NCI-H524 treated with DMSO at 0.1 percent for 48 hours (cell line): ENCODE measurements at places on chromosomes 2 and 18.

DNA sequence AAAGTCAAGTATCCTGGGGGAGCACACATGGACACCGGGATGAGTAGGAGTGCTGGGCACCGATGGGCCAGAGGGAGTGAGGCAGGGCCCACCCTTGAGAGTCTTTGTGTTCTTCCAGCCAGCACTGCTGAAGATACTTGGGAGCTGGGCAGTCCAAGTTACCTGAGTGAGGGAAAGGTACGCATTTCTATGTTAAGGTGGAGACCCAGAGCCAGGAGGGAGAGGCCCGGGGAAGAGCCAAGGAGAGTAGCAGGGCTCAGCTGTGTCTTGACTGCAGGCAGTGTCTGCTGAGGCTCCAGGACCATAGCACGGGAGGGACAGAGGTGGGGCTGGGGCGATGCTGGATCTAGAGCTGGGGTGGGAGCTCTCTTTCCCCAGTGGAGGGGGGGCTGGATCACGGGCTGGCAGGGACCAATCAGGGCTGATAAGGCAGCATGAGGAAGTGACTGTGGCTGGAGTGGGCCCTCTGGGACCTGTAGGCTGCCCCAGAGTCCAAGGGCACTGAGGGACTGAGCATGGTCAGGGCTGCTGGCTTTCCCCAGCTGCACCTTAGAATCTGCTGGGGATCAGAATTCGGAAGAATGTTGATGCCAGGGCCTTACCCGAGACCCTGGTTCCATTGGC lies 289.2 kb downstream of the PHLPP1 start:
- DNase-seq = no peak

DNA sequence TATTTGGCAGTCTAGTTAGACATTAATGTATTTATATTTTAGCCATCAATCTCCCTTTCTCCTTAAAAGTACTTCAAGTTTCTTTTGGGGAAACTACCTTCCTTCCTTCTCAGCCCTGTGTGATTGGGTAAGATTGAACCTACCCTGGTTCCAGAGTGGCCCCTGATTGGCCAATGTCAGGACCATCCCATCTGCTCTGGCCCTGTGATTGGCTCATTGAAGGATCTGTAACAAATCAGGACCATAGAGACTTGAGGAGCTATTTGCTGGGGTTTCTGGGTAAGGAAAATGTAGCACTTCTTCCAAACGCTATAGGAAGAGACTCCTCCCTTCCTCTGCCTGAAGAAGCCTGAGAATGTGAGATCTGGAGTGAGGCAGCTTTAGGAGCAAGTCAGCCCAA lies 59.3 kb downstream of the AQP4 start:
- no peak for DNase-seq

- no peak for DNase-seq
These were observed 50.6 kb upstream of the RNF152 start for GRCh38 chr18:61943175-61943964.

DNA sequence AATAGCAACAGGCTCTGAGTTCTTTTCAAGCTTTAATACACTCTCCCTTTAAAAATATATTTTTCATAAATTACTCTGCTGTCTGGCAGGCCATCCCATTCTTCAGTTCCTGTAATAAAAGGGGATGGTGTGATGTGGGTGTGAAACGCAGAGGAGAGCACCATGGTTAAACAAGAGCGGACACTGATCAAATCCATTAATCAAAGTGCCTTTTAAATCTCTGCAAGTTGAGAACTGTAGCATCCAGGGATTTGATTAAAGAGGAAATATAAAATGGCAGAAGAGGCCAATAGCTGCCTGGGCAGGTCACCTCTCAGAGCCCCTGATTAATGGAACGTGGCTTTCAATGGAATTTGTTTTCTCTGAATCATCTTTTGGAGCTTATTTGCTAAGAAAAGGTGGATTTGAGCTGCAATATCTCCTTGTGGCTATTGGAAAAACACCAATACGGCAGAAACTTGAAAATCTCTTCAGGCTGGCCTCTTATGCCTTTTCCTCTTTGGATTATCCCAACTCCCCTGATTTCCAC lies 96.9 kb downstream of the ACTR3 start:
- no peak for DNase-seq

DNA sequence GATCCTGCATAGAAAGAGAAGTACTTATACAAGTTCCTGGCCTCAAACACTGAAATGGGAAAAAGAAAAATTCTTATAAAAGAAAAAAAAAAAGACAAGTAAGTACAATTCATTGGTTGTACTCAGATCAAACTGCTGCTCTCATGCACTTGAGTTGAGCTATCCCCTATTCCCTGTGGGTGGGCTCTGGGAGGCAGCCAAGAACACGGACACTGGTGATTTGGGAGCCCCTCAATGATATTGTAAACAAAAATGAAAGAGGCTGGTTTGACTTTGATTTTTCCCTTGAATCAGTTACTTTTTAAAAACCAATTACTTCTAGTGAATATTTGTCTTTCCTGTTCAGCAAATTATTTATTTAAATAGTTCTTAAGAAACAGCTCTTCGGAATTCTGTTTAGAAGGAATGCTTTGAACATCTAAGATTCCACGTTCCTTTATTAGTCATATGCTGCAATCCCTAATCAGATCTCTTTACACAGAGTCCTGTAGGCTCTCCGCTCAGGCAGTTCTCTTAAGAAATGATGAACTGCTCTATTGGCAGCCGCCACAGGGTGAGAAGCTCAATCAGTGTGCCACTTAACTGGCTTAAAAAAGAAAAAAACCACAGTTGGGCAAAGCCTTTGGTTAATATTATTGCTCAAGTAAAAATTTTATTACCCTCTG lies 225.1 kb downstream of the TMEM182 start:
- DNase-seq = no peak

DNA sequence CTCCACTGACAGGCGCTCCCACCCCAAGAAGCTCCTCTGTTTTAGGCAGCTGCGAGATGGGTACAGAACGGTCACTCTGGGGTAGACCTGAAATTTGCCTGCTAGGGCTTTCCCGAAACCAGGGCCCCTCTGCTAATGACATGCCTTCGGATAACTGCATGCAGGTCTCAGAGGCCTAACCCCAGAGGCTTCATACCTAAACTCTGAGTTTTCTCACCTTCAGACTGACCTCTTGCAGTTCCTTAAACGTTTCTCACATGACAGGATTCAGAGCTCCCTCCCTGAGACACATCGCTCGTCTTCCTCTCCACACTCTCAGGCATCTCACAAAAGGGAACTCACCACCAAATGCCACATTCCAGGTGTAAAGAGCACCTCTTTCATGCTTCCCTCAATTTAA lies 11.3 kb upstream of the KLHL29 start:
- no peak for DNase-seq

DNA sequence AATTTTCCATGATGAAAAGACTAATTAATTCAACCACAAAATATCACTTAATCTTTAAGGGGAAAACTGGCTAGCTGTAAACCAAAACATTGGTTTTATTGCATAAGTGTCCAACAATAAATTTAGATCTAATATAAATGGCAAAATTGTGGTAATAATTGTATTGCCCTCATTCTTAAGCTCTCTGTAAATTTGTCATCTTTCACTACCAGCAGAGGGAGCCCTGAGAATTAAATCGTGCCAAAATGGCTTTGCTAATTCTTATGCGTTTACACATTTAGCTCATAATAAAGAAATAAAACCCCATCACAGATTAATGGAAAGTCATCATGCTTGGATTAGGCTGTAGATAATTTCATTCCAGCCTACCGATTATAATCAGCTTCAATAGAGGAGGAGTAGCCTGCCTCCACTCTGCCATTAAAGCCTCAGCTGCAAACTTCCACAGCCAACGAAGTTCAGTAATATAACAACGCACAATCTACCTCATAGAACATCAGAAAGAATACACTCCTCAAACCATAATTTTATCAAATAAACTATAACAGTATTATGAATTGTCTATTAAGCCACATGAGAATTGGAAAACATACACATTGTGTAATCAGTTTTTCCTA lies 70.0 kb upstream of the ATP5MC3 start:
- no peak for DNase-seq

DNA sequence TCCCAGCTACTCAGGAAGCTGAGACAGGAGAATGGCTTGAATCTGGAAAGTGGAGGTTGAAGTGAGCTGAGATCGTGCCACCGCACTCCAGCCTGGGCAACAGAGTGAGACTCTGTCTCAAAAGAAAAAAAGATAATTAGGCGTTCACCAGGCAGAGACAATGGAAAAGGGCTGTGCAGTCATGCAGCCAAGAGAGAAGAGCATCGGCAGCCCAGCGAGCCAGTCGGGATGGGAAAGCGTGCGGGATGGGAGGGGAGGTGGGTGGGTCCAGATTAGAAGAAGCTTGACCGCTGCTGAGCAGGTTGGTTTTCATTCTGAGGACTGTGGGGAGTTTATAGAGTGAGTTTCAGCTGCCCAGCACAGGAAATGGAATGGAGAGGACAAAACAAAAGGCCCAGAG lies 15.0 kb upstream of the CYS1 start:
- no peak for DNase-seq

- DNase-seq = no peak
These were observed 5.4 kb downstream of the SPR start for GRCh38 chr2:72892506-72893173.
